ENCODE measurements at places on chromosomes 5 and 9. TPM values are rescaled to one million over a fixed set of nuclear protein-coding genes. Genes with fewer than 3 reads are reported as not detected.

DNA sequence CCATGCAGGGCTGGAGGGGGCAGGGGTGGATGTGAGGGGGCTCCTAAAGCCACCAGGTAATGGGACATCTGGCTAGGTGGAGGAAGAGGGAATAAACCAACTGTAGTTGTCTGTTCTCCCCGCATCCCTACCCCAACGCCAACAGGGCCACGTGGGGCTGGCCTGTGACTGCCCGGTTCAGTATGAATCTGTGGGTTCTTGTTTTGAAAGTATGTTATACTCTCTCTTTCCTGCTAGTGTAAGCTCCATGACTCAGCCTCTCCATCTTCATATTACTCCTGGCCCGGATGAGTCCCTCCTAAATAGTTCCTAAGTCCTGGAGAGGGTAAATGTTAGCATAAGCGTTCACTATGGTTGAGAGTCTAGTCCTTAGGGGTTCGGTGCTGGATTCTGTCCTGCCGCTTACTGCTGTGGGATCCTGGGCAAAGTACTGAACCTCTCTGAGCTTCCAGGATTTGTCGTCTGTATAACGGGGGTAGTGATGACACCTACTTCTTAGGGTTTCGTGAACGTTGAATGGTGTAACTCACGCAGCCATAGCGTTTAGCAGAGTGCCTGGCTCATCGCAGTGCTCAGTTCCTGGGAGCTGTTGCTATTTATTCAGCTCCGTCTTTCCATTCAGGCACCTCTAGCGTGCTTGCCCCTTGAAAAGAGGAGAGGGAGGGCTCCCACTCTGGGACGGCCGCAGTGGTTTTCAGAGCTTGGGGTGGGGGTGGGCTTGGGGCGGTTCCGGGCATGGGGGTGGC, 28.8 kb downstream of the LHX2 start:
- H3K4me3 ChIP-seq, result peak overlapping the region; percentile 33
- H3K27me3 ChIP-seq, result peaks cover 94% of the 10 kb centered on the region
- peaks cover 9% of the 10 kb centered on the region for H3K4me1 ChIP-seq
- H3K36me3 ChIP-seq, result peaks cover 12% of the 10 kb centered on the region
- no peak for DNase-seq

DNA sequence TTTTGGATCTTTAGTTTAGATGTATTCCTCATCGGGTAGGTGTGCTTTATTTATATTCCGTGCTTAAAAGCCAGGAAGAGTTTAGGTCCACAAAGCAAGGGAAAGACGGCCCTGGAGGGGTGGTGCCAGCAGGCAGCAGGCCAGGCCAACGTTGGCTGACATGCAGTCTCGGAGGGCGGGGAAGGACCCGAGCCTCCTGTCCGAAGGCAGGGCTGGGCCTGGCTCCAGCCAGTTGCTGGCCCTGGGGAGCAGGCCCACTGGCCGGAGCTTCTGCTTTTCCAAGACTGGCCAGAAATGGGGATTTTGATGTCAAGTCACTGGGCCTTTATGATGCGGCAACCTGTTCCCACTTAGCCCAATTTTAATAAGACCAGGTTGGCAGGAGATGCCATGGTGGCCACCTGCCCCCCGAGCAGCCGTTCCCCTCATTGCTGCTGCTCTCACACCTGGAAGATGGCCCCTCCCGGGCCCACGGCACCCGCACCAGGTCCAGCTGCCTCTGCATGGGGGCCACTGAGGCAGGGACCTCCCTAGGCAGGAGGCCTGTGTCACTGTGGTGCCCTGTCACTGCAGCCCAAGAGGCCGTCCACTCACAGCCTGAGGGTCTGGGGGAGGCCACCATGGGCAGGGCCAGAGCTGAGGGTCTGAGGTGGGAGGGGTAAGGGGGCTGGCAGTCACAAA, 23.2 kb downstream of the LPCAT1 start:
- peaks cover 33% of the 10 kb centered on the region for H3K4me1 ChIP-seq
- no peak for DNase-seq
- no peak overlapping the region for H3K4me3 ChIP-seq
- peaks cover 3% of the 10 kb centered on the region for H3K36me3 ChIP-seq
- no peaks in the 10 kb centered on the region for H3K27me3 ChIP-seq

AK8 gene
- not detected for total RNA-seq

GRCh38 chr5:133470841-133471240, 141.5 kb downstream of the FSTL4 start:
- H3K36me3 ChIP-seq, result no peaks in the 10 kb centered on the region
- H3K4me3 ChIP-seq, result no peak overlapping the region
- peaks cover 6% of the 10 kb centered on the region for H3K27me3 ChIP-seq

COL5A1 gene
- 4.2 TPM for total RNA-seq

- H3K27me3 ChIP-seq, result no peaks in the 10 kb centered on the region
- H3K4me1 ChIP-seq, result peaks cover 48% of the 10 kb centered on the region
- H3K27ac ChIP-seq, result peak within 1 kb of the TSS; percentile 100
- peaks cover 11% of the 10 kb centered on the region for H3K36me3 ChIP-seq
- H3K4me3 ChIP-seq, result peak within 1 kb of the TSS; percentile 97
- DNase-seq, result peak; percentile 38
Measured at GRCh38 chr9:114930056-114930812, at the start of gene TNFSF8. TNFSF8 (minus strand) TSS chr9:114930591; CDS start chr9:114930303, 288 bp downstream.

CCDC171 gene
- total RNA-seq, result 0.52 TPM

GRCh38 chr9:74503666-74504065, 6.5 kb downstream of the RORB start:
- no peak overlapping the region for H3K4me3 ChIP-seq
- H3K36me3 ChIP-seq, result no peaks in the 10 kb centered on the region
- peaks cover 30% of the 10 kb centered on the region for H3K27me3 ChIP-seq
- no peak overlapping the region for H3K27ac ChIP-seq
- DNase-seq, result no peak
- H3K4me1 ChIP-seq, result peaks cover 9% of the 10 kb centered on the region

- no peak overlapping the region for H3K27ac ChIP-seq
- no peaks in the 10 kb centered on the region for H3K36me3 ChIP-seq
- DNase-seq, result no peak
Measured at GRCh38 chr5:131571669-131572168, 63.3 kb downstream of the RAPGEF6 start.

- H3K27ac ChIP-seq, result no peak overlapping the region
- no peaks in the 10 kb centered on the region for H3K36me3 ChIP-seq
- DNase-seq, result no peak
- no peak overlapping the region for H3K4me3 ChIP-seq
- no peaks in the 10 kb centered on the region for H3K4me1 ChIP-seq
Measured at GRCh38 chr5:158203261-158203660, 344.3 kb upstream of the CLINT1 start.

DNA sequence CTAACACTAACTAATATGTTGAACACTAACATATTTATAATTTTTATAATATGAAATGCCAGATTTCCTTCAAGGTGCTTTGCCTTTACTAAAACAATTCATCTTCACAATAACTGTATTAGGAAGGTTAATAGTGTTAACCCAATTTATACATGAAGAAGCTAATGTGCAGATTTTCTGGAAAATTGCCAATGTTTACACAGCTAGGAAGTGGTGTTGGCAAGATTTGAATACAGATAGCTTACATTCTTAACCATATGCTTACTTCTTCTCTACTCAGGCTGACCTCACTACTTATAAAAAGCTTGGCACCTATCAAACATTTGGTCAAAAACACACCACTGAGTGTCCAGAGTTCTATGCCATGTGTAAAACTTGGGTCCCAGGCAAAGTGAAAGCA, 445.4 kb upstream of the ITGA1 start:
- DNase-seq, result no peak
- H3K36me3 ChIP-seq, result no peaks in the 10 kb centered on the region
- no peaks in the 10 kb centered on the region for H3K27me3 ChIP-seq
- no peaks in the 10 kb centered on the region for H3K4me1 ChIP-seq
- no peak overlapping the region for H3K4me3 ChIP-seq

GRIN3A gene
- total RNA-seq, result not detected

All from T-helper 17 cell (primary cell).